Activated CD4-positive, alpha-beta memory T cell treated with anti-CD3 and anti-CD28 coated beads, Interleukin-2, amount 10 ng/mL, durations not matched to agents 7 days and 5 days (primary cell): ENCODE measurements at places on chromosomes 4 and X. TPM values are rescaled to one million over a fixed set of nuclear protein-coding genes. Genes with fewer than 3 reads are reported as not detected.

The RNF150 gene
- total RNA-seq = not detected

The TRIM60 gene
- not detected for total RNA-seq

The ZFX gene
- 43.3 TPM for total RNA-seq

The TCEAL2 gene
- not detected for total RNA-seq

The SLC4A4 gene
- 3.1 TPM for total RNA-seq

The HPGDS gene
- total RNA-seq = 1.3 TPM

The HMX1 gene
- total RNA-seq = not detected

The AMTN gene
- not detected for total RNA-seq

The GLRA2 gene
- total RNA-seq = not detected

The MSANTD1 gene
- total RNA-seq = 0.60 TPM
